ENCODE measurements at places on chromosomes 5 and 9.

DNA sequence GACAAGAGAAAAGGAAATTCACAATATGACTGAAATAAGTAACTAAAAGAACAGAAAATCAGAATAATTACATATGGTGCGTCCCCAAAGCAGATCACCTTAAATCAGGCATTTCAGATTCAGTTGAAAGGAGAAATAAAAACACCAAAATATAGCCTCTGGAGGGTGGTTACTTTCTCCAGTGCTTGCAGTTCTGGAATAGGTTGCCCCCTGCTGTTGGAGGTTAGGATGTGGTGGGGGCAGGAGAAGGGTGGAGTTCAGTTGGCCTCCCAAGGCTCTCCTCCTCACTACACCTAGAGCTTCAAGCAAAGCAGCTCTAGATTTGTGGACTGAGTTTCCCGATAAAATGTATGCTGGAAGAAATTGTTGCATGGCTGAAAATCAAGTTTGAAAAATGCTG, 338.2 kb upstream of the TLE4 start:
- no peak for DNase-seq

DNA sequence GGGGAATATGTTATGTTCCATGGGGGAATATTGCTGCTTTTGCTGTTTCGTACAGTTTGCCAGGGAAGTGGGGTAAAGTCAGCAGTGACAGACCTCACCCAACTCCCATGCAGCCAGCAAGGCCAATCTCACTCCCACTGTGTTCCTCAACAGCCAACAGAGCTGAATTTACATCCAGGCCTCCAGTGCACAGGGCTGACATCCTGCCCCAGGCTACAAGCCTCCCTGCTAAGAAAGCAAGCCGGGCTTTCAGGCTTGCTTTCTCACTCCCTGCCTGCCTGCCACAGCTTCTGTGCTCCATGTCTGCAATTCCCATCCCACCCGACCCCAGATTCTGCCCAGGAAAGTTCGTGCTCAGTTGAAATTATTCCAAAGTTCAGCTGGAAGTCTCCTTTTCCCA, 25.5 kb upstream of the SNCAIP start:
- no peak for DNase-seq

- DNase-seq: no peak
Measured at GRCh38 chr9:120740132-120740531, 25.9 kb upstream of the MEGF9 start.

DNA sequence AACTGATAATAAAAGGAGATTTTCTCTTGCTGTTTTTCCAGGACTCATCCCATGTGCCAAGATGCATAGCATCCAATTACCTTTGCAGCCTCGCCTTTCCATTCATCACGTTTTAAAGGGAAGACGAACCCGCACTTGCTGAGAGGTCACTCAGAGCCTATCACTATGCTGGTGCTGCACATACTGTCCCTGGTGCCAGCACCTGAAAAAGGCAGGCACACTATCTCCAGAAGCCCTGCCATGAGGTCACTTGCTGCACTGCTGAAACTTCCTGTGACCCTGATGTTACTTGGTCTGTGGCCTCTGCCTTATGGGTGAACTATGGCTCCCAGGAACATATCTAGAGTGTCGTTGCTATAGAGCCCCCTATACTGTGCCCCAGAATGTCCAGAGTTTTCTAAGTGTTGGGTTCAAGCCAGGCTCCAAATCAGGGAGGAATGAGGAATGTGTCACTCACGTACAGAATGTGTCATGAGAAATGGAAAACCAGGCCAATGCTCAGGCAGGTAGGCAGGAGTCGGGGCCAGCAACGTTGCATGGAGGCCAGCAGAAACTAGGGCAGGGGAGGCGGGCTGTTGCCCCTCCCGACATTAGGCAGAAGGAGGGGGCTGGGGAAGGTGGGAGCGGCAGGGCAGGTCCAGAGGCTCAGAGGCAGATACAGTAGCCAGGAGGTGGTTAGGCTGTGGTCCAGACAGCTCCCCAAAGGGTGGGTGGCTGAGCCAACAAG, 262.1 kb downstream of the CRB2 start:
- DNase-seq: no peak

DNA sequence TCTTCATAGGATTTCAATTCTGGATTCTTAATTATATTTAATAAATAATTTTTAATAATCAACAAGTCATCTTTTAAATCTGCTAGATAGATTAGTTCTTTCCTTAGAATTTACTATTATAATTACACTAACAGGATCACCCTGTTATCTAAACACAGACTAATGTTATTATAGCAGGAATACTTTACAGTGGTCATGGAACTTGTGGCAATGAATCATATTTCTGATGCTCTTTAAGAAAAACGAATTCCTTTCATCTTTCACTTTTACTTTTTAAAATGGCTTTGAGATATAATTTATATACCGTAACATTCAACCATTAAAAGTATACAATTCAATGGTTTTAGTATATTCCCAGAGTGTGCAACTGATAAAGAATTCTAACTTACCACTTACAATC, 29.7 kb upstream of the CDK5RAP2 start:
- DNase-seq: no peak

- DNase-seq: no peak
Measured at GRCh38 chr5:92147266-92147665, 764.1 kb upstream of the ARRDC3 start.

GRCh38 chr5:32217886-32218396, 43.8 kb upstream of the GOLPH3 start:
- no peak for DNase-seq

DNA sequence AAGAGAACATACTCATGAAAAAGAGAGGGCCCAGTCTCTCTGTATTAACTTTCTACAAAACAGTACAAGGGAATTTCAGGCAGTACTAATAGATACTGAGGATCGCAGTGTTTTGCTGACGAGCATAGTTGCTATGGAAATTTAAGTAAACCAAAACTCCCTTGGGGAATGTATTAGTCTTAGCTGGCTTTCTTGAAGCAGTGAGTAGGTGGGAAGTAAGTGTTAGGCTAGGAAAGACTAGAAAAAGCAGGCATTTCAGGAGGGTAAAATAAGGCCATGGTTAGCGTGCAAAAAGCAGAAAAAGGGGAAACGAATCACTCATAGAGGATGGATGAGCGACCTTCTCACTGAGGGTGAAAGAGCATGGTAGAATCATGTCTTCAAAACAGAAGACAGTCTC, 84.3 kb upstream of the ACTBL2 start:
- no peak for DNase-seq

- DNase-seq: no peak
Measured at GRCh38 chr5:132887283-132887682, 13.8 kb downstream of the LEAP2 start.

DNA sequence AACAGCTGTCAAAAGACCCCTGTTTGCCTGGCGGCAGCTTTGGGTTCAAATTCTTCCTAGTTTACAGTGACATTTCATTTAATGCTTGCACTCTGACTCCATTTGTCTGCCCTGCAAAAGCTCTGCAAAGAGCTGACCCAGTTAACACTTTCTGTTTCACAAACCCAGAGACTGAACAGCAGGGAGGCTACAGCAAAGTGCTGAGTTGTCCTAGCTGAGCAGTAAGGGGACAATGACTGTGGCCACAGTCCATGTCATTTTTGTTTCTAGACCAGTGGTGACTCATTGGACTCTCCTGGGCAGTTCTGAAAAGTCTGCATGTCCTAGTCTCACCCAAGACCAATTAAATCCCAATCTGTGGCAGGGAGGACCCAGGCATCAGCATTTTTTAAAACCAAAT, 994.8 kb upstream of the WWC1 start:
- no peak for DNase-seq

DNA sequence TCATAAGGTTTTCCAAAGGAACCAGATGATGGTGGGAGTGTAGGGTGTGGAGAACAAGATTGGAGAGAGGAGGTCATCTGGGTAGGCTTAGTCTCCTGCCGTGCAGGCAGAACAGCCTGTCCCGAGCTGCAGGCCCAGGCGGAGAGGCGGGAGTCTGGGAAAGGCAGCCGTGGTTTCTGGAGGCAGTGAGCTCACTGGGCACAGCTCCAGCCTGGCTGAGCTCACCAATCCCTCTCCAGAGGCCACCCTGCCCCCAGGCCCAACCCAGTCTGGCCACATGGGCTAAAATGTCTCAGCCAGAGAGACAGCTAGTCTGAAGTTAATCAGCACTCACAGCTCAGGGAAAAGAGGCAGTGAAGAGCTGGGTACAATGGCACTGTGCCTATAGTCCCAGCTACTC, 12.3 kb downstream of the P4HA2 start:
- no peak for DNase-seq

- DNase-seq: no peak
Measured at GRCh38 chr5:176748073-176748966, 62.0 kb upstream of the UNC5A start.
